GM10248 (cell line): ENCODE measurements at places on chromosomes 5 and 9.
A peak's percentile ranks its signal among the peaks of the same experiment; 100 is the strongest.

DNA sequence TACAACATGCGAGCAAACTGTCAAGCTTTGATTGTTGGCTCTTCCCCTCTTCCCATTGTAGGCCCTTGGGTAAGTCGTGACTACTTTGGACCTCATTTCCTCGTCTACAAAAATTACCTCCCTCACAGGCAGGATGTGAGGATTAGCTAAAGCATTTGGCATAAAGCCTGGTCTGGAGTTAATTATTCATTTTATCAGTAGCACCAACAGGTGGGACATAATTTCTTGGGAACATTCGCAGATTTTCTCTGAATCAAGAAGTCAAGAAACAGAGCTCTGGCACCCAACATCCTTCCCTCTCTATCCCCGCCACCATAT, 39.9 kb upstream of the SEMA6A start:
- DNase-seq, result no peak

DNA sequence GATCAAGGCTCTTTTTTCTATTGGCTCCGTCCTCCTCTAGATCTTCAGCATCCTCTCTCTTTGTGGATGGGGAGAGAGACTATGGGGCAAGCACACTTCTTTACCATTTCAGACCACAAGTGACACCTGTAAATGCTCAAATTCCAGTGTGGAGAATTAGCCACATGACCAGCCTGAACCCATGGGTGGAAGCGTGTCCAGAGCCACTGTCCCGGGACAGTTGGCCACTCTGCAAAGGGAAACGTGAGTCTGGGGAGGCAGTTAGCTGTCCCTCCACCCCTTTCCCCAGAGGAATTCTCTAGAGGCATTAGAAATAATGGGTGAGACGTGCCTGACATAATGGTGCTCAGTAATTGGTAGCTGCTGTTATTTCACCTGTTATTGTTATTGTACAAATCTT, 40.9 kb downstream of the AMBP start:
- peak; percentile 5 for DNase-seq

DNA sequence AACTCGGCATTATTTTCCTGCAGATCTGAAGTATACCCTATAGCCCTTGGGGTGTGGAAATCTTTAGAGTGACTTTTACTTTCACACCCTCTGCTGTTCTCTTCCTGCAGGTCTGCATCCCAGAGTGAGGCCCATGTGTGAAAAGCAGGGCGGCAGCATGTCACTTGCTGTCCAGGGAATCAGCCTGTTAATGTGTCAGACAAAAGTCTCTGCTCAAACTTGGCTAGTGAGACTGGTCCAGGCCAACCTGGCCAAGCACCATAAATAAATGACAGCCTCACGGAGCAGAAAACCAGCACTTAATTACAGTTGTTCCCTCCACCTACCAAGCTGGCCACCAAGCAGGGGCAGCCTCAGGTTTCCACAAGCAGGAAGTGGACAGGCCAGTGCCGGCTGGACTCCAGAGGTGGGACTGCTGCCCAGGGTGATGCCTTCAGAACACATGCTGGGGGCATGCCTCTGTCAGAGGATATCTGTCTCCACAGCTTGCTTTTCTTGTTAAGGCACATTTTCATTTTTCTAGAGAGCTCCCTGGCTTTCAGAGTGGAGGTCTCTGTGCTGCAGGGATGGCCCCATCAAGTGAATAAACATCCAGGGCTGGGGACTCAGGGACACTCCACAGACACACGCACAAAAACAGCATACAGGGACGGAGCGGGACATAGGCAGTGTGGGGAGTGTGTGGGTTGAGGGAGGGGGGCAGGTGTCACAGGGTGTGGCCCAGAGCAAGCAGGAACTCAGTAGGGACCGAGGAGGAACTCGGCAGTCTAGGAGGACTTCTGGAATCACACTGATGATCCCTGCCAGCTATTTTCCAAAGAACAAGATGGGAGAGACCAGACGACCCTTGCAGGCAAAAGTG, 243.8 kb upstream of the IRX1 start:
- no peak for DNase-seq

GRCh38 chr9:24096756-24097155, 270.7 kb upstream of the ELAVL2 start:
- DNase-seq, result no peak

GRCh38 chr5:21071421-21071820, 1083.4 kb upstream of the CDH18 start:
- DNase-seq, result no peak

GRCh38 chr9:114143234-114143633, 12.1 kb upstream of the COL27A1 start:
- no peak for DNase-seq

DNA sequence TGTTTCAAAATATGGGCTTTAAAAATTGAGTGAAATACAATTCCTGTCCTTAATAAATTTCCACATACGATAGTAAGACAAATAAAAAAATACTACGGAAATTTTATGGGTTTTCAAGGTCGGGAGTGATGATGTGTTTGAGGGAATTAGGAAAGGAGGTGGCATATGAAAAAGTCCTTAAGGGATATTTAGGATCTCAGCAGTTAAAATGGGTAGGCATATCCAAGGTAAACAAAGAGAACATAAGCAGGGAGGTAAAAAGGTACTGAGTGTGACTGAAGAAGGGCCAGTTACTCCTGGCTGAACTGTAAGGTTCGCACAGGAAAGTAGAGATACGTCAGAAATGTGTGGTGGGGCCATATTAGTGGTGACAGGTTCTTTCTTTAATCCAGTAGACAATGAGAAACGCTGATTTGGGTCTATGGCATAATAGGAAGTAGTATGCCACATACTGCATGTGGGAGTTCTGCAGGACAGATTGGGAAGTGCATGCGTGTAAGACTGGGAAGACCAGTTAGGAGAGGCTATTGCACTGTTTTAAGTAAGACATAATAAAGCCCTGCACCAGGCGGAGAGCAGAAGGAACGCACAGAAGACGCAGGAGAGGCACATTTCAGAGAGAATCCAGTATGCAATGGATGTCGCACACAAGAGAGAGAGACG, 937 bp upstream of the HMGCR start:
- DNase-seq, result peak; percentile 26

DNA sequence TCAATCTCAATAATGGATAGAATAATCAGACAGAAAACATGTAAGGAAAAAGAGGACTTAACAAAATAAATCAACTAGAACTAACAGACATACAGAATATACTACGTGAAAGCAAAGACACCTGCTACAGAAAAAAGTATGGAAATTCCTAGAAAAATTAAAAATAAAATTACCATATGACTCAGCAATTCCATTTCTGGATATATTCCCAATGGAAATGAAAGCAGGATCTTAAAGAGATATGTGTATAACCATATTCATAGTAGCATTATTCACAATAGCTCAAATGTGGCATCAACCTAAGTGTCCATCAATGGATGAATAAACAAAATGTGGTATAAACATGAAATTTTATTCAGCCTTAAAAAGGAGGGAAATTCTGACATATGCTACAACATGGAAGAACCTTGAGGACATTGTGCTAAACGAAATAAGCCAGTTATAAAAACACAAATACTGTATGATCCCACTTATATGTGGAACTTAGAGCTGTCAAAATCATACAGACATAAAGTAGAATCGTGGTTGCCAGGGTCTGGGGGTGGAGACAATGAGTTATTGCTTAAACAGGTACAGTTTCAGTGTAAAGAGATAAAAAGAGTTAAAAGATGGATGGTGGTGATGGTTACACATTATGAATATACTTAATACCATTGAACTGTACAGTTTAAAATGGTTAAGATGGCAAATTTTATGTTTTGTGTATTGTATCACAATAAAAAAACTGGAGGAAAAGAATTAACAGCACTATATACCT, 6.9 kb downstream of the PLAA start:
- DNase-seq, result no peak

DNA sequence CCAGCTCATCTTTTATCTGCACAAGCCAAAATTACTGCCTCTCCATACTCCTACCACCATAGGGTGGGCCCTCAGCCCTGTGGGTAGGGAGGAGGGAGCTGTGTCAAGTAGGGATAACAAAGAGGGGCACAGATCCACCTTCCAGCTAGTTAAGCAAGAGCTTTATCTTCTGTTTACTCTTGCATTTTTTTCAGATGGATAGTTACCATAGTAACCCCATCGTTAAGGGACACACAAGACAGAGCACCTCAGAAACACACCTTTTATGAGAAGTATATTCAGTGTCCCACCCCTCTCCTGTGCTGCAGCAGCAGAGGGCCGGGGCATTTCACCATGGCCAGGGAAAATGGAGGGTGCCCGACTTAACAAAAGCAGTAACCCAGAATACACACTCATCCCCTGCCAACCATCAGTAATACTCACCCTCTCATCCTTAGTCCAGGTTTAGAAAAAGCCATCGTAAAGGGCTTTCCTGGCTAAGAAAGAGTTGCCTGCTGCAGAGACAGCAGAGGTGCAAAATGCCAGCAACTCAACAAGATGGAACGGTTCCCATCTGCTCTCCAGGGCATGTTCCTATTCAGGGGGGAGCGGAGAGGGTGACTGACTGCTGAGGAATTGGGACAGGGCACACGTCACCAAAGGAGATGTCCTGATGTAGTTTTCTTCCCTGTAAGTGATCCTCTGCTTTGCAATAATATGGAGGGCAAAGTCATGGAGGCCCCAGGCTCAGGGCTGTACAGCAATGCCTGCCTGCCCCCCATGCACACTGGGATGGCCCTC, 25.1 kb downstream of the MACROH2A1 start:
- no peak for DNase-seq

GRCh38 chr5:99010294-99010693, 81.5 kb upstream of the CHD1 start:
- no peak for DNase-seq

DNA sequence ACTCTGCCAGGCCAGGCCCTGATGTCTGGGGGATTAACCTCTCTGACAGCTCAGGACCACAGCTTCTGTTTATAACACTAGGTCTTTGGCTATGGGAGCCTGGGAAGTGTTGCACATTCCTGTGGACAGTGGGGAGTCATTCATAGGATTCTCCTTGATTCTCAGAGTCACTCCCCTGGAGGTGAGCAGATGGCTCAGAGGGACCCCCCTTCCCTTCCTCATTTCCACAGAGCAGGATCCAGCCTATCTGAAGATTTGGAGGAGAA, 60.2 kb downstream of the NRG2 start:
- DNase-seq, result no peak

DNA sequence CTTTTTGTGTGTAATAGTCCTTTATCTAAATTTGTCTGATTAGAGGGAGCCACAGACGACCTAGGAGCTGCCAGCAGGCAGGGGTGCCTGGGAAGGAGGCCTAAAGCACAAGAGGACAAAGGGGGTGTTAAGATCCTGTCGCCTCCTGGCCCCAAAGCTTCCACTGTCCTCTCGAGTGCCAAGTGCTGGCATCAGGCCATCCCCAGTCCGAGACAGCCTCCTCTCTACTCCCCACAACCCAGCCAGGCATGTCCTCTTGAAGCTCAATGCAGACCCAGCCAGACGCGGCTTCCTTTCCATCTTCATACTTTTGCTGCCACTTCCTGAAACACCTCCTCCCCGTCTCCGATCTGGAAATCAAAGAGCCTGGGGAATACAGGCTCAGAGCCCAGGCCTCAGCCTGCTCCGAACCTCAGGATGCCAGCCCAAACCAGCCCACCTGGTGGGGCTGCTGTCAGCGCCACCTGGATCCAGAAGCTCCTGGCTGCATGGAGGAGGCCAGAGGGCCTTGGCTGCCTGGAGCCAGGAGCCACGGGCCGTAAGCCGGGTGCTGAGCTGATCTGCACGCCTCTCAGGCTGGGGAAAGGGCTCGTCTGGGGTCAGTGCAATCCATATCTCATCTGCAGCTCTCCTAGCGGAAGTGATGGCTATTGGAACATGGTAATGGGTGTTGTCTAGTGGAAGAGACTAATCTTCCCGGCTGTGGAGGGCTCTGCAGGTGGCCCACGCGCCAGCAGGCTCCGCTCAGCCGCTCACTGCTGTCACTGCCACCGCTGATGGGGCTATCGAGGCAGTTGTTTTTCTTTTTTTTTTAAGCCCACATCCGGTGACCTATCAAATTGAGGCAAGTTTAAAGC, 60.2 kb upstream of the FUBP3 start:
- DNase-seq, result no peak

DNA sequence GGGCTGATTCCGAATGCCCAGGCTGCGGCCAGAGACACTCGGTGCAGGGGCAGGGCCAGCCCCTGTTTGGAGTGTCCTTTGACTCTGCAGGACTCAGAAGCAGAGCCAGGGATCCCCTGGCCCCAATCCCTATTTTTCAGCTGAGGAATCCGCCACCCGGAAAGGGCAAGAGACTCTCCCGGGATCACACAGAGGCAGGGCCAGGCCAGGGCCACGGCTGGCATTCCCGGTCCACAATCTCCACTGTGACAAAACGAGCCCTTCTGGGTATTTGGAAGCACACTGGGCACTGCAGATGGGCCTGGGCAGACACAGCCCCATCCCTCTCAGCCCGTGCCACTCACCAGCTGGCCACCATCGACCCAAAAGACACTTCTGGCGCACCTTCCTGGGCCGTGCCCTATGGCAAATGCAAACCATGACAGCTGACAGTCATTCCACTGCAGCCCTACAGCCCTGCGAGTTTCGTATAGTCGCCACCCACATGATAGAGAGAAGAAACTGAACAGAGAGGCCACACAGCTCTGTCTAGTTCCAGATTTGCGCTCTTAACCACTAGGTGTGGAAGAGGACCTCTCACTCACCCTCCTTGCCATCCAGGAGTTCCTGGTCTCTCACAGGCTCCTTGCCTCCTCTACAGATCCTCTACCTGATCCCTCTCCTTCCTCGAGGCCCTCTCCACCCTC, 13.3 kb downstream of the NR5A1 start:
- DNase-seq, result peak; percentile 70

DNA sequence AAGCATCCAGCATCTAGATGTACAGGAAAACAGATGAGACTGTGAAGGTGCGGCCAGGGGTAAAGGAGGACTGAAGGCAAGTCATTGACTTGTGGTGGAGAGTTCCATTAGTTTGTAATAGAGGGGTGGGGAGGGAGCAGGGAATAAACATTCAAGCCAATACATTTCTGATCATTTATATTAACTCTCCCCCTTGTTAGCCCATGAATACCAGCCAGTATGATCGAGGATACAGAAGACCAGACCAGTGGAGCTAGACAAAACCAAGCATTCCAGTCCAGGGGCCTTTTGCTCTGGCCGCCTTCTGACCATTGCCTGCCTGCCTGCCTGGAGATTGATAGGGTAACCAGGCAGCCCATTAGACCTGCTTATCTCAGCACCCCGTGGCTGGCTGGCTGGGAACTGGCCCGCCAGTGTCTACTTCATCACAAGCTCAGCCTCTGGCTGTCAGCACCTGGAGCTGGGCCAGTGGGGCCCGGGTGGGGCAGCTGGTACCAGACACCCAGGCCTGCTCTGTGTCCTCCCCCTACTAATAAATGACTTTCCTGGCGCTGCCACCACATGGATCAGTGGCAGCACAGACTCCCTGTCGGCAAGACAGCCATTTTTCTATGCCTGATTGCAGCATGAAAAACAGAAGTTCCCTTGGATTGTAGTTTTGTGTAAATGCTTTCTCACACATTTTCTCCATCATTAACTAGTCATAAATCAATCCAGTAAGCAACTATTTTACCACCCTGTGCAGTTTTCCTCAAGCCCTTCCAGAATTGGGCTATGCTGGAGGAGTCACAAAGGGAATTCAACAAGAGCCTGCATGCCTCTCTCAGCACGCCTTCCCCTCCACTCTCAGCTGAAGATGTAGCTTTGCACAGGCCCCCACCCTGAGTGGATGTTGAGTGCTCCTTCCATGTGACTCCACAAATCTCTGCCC, 181.3 kb downstream of the SNCAIP start:
- no peak for DNase-seq
